Activated CD4-positive, alpha-beta T cell treated with anti-CD3 and anti-CD28 coated beads for 24 hours (primary cell): ENCODE measurements at places on chromosomes 11 and 22.

DNA sequence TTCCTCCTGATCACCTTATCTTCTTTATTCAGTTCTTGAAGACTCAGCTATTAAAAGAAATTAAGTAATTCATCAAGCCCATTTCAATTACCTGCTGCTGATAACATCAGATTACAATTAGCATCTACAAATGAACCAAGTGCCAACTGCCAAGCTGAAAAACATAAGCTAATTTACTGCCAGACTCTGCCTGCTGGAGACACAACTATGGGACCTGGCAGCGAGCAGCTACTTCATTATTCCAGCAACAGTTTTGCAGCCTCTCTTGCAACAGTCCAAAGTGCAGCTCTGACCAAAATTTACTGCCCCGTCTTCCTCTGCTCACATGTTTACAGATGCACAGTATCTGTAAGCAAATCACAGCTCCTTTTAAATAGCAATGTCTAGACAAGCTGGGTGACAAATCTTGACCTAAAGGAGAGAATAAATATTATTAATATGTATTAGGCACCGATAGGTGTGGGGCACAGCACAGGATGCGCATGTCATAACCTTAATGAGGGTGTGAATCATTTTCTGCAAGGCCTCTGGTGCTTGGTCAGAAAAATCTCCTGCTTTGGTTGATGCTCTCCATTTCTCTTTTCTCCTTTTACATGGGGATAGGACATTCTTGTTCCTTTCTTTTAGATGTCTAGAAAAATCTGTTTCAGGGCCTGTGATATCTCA is 232.2 kb upstream of the PITPNB start:
- no peak for DNase-seq

DNA sequence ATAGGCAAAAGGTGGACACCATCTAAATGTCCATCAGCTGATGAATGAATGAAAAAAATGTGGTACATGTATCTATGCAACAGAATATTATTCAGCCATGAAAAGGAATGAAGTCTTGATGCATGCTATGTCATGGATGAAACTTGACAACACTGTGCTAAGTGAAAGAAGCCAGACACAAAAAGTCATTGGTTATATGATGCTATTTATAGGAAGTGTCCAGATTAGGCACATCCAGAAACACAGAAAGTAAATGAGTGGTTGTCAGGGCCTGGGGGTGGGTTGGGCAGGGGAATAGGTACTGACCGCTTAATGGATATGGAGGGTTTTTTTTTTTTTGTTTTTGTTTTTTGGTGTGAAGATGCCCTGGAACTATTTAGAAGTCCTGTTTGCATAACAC is 21.7 kb upstream of the MN1 start:
- no peak for DNase-seq

DNA sequence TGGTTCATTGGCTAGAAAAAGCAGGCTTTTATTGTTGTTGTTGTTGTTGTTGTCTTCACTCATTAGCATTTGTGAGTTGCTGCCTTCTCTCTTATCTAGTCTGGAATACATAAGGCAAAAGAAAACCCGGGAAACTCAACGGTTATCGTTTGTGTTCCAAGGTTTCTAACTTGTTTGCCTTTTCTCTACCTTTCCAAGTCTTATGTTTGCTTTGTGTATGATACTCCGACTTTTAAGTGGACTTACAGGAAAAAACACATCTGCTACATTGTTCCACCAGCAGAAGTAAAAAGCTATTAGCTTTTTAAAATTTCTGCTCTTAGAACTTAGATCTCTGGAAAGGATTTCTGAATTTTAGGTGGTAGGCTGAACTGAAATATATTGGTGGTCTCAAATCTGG is 27.0 kb upstream of the HIKESHI start:
- no peak for DNase-seq

GRCh38 chr11:18706330-18707243 is 8.0 kb downstream of the TMEM86A start:
- DNase-seq = no peak

- DNase-seq = no peak
Observed at GRCh38 chr11:69644071-69644961, 3.4 kb downstream of the CCND1 start.

- no peak for DNase-seq
Observed at GRCh38 chr22:33811686-33812085, 108.6 kb downstream of the LARGE1 start.
